HAP-1 (cell line): ENCODE measurements at places on chromosomes 13 and 19.

GRCh38 chr13:23986619-23987018 is 89.3 kb upstream of the C1QTNF9B start:
- no peak for DNase-seq

- no peak for DNase-seq
Observed at GRCh38 chr13:33072282-33072681, 56.1 kb downstream of the KL start.

DNA sequence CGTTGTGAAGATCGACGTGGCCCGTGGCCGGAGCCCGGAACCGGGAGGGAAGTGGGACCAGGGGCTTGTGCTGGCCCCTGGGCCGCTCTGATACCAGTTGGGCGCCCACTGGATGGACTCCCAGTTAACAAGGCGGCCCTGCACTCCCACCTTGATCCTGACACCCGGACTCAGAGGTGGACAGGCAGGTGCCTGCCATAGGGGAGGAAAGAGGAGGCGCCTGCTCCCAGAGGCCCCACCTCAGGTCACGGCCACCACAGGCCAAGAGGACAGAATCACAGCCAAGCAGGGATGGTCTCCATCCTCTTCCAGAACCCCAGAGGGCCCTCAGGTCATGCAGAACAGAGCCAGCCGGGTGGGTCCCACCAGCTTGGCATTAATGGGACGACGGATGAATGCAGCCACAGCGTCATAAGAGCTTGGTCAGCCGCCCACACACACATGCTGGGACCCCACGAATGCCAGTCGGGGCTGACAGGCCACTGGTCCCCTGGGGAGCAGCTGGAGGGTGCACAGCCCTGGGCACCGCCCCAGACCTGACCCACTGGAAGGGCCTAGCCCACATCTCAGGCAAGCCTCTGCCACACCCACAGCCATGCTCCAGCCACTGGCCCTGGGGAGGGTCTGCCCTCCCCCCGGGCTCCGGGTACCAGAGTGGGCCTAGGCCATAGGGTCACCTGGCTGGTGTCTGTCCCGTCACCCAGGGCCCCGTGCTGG is 9.6 kb upstream of the KLF16 start:
- no peak for DNase-seq

- no peak for DNase-seq
Observed at GRCh38 chr13:33321686-33322542, 36.4 kb upstream of the STARD13 start.

GRCh38 chr13:82797876-82798275 is 1084.4 kb downstream of the SLITRK1 start:
- no peak for DNase-seq

- no peak for DNase-seq
Observed at GRCh38 chr19:42508892-42509444, 19.3 kb downstream of the CEACAM1 start.

DNA sequence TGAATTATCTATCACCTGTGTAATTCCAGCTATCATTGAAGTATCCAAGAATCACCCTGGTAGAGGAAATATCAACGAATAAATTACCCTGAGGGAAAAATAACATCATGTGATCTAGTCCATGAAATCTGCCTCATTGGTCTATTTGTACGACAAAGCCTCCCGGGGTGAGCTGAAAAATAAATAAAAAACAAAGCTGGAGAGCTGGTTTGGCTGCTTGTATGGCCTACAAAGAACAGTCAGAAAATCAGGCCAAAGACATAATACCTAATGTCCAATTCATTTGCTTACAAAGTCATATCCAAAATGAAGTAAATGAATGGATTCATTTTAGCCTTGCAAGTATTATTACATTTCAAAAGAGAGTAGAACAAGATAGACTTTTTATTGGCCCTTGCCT is 449.9 kb downstream of the KLF12 start:
- DNase-seq = no peak

DNA sequence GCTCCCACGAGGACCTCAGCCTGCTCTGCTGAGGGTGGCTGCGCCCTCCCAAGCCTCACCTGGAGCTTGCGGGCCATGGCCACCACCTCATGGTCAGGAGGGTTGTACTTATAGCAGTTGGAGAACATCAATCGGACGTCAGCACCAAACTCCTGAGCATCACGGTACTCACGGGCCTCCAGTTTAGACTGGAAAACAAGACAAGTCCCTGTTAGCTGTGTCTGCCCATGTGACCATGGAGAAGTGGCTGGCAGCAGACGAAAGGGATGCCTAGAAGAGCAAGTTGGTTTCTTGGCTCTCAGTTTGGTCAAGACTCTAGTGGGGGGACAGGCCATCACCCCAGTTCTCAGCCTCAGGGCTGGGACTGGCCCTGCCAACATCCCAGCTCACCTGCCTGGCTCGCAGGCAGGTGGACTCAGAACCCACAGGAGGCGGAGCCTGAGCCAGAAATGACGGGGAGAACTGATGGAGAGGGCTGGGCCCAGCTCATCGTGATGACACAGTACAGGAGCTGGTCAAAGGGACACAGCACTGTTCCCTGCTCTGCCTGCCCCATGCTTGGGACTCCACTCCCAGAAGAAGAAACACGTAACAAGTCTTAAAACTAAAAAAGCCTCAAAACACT is 31.2 kb upstream of the EPHX3 start:
- no peak for DNase-seq

DNA sequence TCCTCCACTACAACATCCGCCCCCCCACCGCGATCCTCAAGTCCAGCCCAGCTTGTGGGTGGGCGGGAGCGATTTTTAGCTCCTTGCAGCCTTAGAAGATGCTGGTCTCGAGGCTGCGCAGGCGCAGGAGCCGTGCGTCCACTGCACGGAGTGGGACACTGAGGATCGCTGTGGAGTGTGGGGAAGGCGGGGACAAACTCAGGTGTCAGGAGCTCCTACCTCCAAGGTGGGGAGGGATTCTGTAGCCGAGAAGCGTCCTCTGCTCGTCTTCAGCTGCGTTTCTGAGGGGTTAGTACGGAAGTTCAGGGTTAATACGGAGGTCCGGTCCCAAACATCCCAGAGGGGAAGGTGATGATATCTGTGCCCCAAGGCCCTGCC is at the start of gene RTBDN:
Gene RTBDN (minus strand): TSS at position 14 of the 378 bp plus-strand sequence. CDS start 4,600 bp downstream, outside the sequence.
- DNase-seq = no peak

GRCh38 chr13:76481738-76482137 is 404.5 kb downstream of the KCTD12 start:
- no peak for DNase-seq

DNA sequence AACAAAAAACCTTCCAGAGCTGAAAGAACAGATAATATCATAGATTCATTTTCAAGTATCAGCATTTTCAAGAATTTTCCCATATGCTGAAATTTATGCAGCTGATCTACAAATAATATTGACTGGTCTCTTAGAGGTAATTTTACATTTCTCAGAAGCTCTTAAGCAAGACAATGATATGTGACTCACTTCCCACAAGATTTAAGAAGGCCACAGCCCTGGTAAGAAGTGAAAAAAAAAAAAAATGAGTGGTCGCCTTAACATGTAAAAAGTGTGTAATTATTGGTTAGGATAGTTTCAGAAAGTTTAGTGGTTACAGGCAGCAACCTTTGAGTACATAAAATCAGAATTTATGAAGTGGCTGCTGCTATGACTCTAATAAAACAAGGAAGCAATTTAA is 54.5 kb downstream of the NUFIP1 start:
- no peak for DNase-seq

DNA sequence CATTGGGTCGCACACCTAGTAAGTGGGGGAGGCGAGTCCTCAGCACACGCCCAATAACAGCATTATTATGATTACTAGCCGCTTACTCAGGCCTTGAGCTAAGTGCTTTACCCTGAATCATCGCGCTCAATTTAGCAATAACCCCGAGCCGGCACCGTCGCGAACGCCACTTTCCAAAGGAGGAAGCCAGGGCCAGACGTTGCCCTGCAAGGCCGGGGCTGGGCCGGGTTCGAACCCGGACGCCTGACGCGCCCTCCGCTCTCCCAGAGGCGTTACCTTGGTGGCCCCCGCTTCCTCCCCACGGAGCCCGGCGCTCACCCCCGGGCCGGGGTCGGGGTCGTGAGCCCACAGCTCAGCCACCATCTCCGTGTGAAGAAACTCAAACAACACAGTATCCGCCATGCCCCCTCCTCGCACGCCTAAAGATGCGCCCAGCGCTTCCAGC is at the start of gene TRAPPC6A:
Gene TRAPPC6A (minus strand): TSS at position 421 of the 445 bp plus-strand sequence. CDS start 19 bp downstream, at position 402.
- no peak for DNase-seq

GRCh38 chr19:58385891-58386575 is 1.0 kb upstream of the RPS5 start:
- no peak for DNase-seq

- DNase-seq = no peak
Observed at GRCh38 chr13:50921706-50922105, 12.1 kb downstream of the RNASEH2B start.

- no peak for DNase-seq
Observed at GRCh38 chr19:30102666-30103065, 160.6 kb downstream of the URI1 start.

DNA sequence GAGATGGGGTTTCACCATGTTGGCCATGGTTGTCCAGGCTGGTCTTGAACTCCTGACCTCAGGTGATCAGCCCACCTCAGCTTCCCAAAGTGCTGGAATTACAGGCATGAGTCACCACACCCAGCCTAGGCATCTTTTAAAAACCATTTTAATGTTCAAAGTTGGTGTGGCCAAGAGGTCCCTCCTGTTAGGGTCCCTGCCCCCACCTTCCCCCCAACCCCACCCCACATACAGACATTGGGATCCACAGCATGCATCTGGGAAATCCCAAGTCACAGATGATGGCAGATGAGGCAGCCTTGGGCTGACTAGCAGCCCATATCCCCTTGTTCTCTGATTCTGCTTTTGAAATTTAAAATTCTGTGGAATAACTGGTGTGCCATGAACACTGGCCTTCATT is 226.0 kb downstream of the KATNAL1 start:
- DNase-seq = no peak

DNA sequence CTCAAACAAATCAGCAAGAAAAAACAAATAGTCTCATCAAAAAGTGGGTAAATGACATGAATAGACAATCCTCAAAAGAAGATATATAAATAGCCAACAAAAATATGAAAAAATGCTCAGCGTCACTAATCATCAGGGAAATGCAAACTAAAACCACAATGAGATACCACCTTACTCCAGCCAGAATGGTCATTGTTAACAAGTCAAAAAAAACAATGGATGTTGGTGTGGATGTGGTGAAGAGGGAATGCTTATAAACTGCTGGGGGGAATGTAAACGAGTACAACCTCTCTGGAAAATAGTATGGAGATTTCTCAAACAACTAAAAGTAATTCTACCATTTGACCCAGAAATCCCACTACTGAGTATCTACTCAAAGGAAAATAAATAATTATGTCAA is 239.2 kb upstream of the RFC3 start:
- no peak for DNase-seq

GRCh38 chr13:113307491-113307890 is 10.5 kb downstream of the LAMP1 start:
- DNase-seq = no peak

DNA sequence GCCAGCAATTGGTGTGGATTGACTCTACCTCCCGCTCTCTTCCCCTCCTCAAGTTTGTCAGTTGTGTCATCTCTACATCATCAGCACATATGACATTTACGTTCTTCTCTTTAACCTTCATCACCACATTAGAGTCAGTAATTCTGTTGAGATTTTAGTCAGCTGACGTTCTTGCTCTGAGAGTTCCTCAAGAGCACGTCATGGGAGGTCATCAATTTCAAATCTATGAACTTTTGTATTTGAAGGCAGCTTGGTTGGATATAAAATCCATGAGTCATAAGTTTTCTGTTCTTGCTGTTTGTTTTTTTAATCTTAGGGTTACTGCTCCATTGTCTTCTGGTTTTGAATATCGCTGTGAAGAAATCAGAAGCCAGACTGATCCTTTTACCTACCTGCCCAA is 21.8 kb upstream of the ARGLU1 start:
- no peak for DNase-seq

- no peak for DNase-seq
Observed at GRCh38 chr19:46131485-46132143, 7.1 kb upstream of the IGFL3 start.

GRCh38 chr13:40120288-40120687 is 464.8 kb downstream of the COG6 start:
- DNase-seq = peak; percentile 62

GRCh38 chr19:30224689-30225606 is 147.2 kb upstream of the ZNF536 start:
- peak; percentile 73 for DNase-seq

DNA sequence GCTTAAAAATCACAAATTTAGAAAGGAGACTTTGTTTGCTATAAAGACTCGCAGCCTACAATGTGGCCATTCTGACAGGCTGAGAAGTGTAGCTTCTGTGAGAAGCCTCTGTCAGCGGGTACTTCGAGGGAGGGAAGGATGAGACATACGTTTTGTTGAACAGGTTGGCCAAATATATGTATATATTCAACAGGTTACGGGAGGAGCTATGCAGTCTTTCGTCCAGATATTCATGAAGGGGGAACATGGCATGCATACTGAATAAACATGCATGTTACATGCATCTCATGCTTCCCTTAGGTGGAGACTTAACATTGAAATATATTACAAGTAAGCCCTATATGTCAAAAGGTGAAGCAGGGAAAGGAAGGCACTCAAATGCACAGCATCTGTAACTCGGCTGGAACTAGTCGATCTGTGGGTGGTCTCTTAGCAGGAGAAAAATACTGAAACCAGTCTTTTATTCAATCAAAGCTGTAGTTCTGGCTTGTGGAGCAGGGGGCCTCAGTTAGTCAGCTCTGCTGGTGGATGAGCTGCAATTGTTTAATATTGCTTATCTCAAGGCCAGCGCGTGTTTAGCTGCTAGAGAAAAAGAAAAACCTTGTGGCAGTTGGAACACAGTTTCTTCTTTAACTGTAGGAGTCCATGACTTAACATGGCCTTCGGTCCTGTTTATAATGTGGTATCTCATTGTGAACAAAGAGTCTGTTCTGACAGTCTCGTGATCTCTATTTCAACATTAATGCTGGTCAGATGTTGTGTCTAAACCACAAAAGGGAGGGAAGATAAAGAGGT is 94.3 kb downstream of the FAM216B start:
- DNase-seq = peak; percentile 29

- DNase-seq = no peak
Observed at GRCh38 chr19:10724573-10725071, 6.7 kb downstream of the DNM2 start.

DNA sequence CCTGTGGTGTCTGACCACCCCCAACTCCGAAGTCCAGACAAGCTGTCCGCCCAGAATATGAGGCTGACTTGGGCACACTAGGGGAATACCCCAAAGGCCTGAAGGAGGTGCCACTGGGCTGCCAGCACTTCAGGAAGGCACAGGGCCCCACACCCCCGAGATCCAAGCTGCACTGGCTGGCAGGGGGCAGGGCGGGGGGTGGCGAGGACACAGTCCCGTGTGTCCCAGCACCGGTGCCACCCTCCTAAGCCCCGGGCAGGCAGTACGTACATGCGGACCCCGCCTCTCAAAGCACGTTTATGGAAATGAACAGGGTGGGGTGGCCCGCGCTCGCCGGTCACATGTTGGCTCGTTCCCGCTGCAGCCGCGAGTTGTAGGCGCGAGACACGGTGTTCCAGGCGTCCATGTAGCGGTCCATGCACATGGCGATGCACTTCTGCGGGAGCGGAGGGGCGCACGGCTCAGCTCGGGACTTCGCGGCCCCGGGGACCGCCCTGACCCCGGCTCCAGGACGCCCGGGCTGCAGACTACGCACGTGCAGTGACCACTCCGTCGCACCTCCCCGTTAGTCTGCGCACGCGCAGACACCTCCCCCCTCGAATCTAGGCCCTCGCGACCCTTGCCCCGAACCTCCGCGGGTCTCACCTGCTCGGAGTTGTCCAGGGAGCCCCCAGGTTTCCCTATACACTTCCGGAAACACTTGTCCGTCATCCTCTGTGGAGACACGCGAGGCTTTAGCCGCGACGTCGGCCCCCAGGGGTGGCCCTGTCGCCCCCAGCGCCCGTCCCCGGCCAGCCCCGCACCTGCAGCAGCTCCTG is 566 bp downstream of the TIMM13 start:
- DNase-seq = peak; percentile 42
